Activated naive CD4-positive, alpha-beta T cell treated with anti-CD3 and anti-CD28 coated beads, Interleukin-2, amount 50 U/mL, for 72 hours (primary cell): ENCODE measurements at places on chromosomes 13 and 19. TPM values are rescaled to one million over a fixed set of nuclear protein-coding genes. Genes with fewer than 3 reads are reported as not detected.

Gene TBXA2R
- total RNA-seq, result 1.3 TPM

Gene GNG7
- 0.30 TPM for total RNA-seq

Gene ZNF575
- total RNA-seq, result 0.98 TPM

DNA sequence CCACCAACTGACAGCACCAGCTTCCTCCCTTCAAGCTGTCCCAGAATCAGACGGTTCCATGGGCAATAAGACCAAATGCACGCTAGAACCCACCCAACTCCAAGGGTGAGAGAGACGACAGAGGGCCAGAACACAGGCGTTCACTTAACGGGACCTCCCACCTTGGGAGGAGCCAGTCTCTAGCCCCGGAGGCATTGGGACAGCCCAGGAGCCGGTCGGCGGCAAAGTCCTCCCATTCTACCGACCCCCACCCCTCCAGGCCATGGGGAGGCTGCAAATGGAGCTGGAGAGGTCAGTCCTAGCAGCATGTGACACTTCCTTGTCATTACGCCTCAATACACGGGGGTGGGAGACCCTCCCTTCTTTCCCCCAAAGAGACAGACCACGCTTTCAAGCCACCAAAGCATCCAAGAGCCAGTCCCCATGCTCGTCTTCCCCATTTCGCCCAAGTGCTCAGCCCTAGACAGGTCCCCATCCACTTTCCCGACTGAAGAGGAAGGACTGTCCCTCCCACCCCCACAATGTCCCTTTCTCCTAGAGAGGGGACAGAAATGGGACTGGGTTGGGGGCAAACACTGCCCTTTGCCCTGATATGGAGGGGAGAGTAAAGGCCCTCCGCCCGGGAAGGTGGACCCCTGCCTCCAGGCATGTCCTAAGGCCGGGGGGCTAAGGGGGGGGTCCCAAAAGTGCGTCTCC lies 964 bp downstream of the KHSRP start:
- peak; percentile 51 for DNase-seq

DNA sequence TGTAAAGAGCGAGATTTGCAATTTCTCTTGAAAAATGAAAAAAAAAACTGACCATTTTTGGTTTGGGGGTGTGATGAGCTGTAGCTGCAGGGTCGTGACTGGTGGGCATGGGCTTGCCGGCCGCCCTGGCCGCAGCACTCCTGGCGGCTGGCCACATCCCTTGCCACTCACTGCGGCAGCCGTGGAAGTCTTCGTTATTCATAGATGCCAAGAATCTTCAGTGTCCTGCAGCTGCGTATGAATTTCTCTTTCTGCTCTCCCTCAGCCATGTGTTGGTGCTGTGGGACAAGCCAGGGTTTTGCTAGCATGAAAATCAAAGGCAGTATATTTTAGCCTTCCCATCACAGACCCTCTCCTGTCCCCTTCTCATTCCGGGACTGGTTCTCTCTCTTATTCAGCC lies 151.7 kb upstream of the TSHZ3 start:
- DNase-seq, result no peak

- no peak for DNase-seq
Observed at GRCh38 chr13:23510979-23511735, 59.1 kb upstream of the TNFRSF19 start.

DNA sequence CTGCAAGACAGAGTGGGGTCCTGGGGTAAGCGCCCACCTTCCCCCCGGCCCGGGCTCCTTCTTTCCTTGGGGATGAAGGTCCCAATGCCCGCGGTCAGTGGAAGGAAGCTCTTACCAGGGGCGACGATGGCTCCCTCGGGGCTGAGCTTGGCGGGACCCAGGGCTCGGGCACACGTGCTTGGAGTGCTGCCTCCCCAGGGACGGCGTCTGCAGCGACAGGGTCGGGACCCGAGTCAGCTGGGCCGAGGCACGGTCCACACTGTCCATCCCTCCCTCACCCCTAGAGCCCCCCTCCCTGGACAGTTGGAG lies 3.5 kb downstream of the JSRP1 start:
- no peak for DNase-seq

GRCh38 chr13:112831196-112831595 lies 137.8 kb upstream of the MCF2L start:
- DNase-seq, result no peak

DNA sequence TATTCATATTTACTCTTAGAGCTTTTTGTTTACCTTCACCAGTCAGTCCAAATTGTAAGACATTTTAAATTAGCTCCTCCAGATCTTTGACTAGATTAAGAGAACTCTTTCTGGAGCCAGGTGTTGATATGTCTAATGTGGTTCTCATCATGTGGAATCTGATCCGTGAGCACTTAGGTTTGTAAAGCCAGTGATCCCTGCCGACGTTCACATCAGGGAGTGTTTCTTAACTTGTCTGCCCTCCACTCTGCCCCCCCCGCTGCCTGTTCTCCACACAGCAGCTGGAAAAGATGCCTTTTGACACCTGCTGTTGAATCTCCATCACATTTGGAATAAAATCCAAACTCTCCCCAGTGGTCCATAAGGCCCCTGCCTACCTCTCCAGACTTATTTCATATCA lies 17.7 kb downstream of the METTL21C start:
- DNase-seq, result no peak

GRCh38 chr13:113267642-113268405 lies 29.2 kb upstream of the LAMP1 start:
- peak; percentile 34 for DNase-seq

DNA sequence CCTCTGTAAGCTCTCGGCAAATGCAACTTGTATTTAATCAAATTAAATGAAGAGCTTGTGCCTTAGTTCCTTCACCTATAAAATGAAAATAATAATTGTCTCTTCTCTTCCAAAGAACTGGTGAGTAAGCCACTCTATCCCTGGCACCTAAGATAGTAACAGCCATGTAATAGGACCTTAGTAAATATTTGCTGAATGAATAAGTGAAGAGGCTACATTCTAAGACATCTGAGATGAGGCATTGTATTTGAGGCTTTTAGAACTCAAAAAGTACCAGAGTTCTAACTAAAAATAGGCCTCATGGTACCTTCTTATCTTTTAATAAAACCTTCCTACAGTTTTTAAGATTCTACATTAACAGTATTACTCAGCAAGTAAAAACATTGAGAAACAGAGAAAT lies 17.3 kb upstream of the DCLK1 start:
- DNase-seq, result no peak

Gene HSH2D
- total RNA-seq, result 49.8 TPM

DNA sequence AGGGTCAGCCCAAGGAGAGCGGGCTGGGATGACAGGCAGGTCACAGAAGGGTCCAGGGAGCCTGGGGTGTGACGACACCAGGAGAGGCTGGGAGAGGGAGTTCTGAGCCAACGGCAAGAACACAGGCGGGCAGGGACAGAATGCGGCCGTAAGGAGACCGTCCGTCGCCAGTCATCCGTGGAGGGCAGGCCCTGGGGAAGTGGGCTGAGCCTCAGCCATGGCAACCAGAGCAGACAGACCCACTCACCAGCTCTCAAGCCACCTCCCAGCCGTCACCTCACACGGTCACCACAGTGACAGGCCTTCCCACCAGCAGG lies 3.7 kb upstream of the TMEM86B start:
- no peak for DNase-seq

GRCh38 chr13:28679628-28680027 lies 20.7 kb downstream of the POMP start:
- no peak for DNase-seq

DNA sequence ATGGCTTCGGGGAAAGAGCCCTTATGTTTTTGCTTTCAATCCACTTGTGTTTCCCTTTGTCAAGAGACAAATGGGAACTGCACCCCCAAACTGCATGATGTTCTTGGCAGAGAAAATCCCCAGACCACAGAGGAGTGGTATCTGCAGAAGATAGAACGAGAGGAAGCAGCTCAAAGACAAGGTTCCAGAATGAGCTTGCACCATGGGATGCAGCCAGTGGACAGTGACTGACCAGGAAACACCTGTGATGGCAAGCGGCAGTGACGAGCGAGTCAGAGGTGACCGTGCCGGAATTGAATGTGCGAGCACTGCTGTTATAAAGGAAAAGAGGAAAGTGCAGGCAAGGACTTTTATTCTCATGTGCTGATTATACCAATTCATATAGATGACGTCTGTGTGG lies 46.3 kb downstream of the IRS2 start:
- DNase-seq, result no peak

DNA sequence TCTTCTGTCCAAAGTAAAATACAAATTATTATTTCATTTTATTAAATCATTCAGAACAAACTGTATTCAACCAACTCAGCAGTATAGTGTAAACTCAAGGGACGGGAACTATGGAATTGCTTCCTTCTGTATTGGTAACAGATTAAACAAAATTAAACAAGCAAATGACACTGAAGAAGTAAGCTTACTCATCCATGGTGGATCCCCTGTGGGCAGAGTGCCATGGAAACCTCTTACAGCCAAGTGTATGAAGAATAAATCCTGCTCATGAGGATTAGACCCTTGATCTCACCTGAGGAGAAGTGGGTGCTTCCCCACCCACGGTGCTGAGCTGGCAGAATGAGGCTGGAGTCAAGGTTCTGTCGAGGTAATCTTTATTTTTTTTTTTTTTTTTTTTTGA lies 18.0 kb upstream of the RFXAP start:
- DNase-seq, result no peak

Gene ZNF599
- 4.0 TPM for total RNA-seq

DNA sequence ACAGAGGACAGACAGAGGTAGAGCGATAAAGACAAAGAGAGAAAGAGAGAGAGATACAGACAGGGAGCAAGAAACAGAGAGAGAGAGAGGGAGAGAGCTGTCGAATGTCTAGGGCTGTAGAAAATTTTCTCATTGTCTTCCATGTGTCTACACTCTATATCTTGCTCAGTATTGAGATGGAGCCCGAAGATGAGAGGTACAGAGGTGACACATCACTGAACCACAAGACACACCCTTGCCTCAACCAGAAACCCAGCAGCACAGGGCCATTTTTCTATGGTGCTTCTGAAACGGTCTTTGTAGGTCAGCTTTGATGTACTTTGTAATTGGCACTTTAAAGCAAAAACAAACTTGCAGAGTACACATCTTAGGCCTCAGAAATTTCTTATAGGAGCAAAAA lies 111.9 kb downstream of the KL start:
- DNase-seq, result no peak

Gene TEAD2
- total RNA-seq, result 0.32 TPM

Gene MYO16
- total RNA-seq, result not detected

DNA sequence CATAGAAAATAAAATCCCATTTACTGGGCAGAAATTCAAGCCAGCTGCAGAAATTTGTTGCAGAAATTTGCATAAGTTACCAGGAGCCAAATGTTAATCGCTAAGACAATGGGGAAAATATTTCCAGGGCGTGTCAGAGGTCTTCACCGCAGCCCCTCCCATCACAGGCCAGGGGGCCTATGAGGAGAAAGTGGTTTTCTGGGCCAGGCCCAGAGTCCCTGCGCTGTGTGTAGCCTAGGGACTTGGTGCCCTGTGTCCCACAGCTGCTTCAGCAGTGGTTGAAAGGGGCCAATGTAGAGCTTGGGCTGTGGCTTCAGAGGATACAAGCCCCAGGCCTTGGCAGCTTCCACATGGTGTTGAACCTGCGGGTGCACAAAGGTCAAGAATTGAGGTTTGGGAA lies 278.9 kb upstream of the PCDH9 start:
- no peak for DNase-seq

DNA sequence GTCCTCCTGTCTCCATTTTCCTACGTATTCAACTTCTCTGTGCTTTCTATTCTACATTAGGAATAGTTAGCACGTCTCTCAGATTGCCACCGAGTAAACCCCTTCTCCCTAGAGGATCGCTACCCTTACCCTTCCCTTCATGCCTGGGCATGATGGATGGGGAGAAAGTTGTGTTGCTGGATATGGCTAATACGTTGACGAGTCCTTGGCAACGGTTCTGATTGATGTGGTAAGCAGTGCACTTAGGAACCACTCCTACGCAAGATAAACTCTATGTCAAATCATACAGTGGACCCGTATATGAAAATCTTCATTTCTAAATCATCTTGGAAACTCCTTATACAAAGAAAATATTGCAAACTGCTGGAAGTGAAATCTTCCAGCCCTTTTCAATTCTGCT lies 224.5 kb downstream of the EFNB2 start:
- DNase-seq, result no peak

DNA sequence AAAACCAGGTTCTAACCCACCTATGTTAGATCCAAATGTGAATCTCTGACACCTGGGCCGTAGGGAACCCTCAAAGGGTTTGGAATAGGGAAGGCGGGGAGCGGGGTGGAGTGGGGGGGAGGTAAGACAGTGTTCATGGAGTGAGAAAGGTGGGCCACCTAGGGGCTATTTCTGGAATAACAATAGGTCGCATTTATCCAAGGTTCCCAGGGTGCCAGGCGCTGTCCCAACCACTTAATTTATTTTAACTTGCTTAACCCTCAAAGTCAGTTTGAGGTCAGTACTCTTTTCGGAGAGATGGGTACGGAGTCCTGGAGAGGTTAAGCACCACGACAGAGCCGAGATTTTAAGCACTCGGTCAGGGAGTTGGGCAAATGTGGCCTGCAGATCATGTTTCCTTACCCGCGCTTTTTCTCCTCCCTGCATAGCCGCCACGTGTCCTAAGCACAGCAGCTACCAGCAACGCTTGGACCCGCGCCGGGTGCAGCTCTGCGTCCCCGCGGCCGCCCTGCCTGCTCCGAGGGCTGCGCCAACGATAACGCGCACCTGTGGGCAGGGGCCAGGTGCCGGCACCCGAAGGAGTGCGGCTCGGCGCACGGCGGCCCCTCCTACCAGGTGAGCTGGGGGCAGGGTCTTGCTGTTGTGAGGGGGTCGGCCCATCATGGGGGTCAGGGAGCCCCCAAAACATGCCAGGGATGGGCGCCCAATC lies 25.0 kb upstream of the FXYD3 start:
- DNase-seq, result no peak

Gene PSMD8
- 189 TPM for total RNA-seq

Gene ZNF534
- not detected for total RNA-seq

Gene OR7A5
- not detected for total RNA-seq

DNA sequence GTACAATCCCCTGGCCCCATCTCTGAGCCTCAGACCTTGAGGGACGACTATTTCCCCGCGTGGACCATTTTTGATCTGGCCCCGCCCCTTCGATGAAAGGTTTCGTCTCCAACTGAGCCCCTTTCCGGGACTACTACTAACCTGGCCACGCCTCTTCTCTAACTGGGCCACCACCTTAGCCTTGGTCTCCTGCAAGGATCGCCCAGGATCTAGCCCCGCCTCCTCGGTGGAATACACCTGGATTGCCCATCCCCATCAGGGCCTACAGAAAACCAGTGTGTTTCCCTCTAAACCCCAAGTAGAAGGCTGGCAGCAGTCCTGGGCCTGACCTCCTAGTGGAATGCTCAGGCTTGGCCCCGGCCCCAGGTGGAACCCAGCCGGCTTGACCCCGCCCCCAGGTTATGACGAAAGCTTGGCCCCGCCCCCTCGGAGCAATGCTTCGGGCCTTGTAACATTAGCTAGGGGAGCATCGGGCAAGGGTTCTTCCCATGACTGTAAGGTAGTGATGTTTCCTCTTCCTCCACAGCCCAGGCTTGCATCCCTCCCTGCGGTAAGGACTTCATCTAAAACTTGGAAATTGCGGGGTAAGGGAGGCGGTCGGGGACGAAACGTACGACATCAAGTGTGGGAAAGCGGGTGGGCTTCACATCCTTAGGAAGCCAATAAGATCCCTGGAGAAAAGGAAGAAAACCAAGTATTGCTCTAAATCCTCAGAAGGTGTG lies 9.1 kb downstream of the SPACA6 start:
- DNase-seq, result peak; percentile 55

GRCh38 chr19:5193192-5193591 lies 147.4 kb downstream of the PTPRS start:
- DNase-seq, result no peak

- DNase-seq, result no peak
Observed at GRCh38 chr13:94249512-94249911, 230.0 kb downstream of the DCT start.

Gene CACNA1A
- 0.70 TPM for total RNA-seq

Gene DNASE2
- 26.0 TPM for total RNA-seq

GRCh38 chr13:79973533-79973963 lies 367.4 kb downstream of the SPRY2 start:
- no peak for DNase-seq
